ENCODE measurements at places on chromosomes 6 and 20. TPM values are rescaled to one million over a fixed set of nuclear protein-coding genes. Genes with fewer than 3 reads are reported as not detected.

- no peak for DNase-seq
Measured at GRCh38 chr6:23535101-23535500, 590.9 kb upstream of the NRSN1 start.

DNA sequence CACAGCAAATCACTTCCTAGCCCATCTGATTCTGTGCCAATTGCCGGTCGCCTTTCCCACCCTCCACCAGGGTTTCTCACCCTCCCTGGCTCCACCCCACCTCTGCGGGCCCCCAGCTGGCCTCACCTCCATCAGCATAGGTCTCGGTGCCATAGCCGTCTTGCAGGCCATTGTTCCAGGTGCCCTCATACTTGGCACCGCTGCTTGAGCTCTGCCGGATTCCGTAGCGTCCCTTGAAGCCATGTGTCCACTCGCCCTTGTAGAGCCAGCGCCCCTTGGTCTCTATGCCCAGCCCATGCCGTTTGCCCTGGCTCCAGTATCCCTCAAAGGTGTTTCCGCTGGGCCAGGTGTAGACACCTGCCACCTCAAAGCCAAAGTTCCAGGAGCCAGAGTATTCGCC lies 787 bp downstream of the JPH2 start:
- no peak for DNase-seq

DNA sequence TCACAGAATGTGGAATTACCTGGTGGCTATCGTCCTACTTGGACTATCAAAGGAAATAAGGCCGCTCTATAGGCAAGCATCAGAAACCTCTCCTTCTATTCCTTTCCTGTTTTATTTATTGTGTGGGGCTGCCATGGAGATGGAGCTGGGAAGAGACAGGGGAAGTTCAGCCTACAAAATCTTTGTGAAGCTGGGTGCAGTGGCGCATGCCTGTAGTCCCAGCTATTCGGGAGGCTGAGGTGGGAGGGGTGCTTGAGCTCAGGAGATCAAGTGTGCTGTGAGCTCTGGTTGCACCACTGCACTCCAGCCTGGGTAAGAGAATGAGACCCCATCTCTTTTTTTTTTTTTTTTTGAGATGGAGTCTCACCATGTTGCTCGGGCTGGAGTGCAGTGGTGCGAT lies 60.3 kb downstream of the KCNB1 start:
- no peak for DNase-seq

DNA sequence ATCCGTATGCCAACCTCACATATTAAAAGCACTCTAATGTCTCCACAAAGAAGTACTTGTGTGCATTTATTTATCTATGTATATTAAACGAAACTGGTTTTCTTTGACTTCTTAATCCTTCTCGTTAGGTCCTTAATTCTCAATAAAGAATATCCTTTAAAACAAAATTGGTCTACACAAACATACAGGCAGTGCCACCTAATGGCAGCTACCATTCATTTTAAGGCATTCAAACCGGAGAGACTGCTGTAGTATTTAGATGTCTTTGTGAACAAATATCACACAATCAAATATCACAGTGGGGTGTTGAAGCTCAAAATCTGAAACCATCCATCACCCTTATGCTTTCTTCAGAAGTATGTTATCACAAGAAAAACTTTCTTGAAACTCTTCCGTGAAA lies 96.6 kb upstream of the IRAK1BP1 start:
- no peak for DNase-seq

DNA sequence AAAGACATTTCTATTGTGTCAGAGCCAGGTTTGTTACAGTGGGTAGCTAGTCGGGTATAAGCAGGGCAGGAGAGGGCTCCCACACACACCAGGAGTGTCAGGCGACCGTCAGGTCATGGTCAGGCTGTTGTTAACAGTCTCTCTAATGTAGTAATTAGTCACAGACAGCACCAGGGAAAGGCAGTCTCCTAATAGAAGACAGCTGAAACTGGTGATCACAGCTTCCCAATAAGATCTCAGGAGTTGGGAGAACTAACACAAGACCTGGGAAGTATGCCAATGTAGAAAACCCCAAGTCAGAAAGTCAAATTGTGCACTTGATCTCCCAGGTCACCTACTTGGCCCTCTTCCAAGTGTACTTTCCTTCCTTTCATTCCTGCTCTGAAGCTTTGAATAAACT lies 53.0 kb upstream of the GPR6 start:
- no peak for DNase-seq

DNA sequence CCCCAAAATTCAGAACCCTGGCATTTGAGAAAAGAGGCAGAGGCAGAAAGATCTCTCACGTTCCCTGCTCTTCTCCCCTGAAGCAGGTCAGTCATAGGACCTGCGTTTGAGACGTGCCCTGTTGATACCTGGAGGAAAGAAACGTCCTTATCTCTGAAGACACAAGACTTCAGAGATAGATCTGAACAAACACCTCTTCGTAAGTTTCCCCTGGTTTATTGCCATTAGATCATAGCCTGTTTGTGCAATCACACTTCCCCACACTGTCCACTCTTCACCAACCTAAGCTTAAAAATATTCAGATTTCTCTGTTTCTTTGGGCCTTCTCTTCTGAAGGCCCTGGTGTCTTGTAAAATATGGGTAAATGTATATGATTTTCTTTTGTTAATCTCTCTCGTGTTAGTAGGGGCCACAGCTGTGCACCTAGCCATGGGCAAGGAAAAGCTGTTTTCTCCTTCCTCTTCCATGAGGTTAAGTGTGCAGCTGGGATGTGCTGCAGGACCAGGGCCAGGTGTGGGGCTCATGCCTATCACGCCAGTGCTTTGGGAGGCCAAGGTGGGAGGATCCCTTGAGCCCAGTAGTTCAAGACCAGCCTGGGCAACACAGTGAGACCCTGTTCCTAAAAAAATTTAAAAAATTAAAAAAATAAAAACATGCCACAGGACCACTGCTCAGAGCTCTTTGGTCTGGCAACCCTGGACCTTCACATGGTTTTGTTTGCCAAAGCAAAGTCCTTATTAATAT lies 4.7 kb upstream of the SLC22A2 start:
- DNase-seq, result no peak

DNA sequence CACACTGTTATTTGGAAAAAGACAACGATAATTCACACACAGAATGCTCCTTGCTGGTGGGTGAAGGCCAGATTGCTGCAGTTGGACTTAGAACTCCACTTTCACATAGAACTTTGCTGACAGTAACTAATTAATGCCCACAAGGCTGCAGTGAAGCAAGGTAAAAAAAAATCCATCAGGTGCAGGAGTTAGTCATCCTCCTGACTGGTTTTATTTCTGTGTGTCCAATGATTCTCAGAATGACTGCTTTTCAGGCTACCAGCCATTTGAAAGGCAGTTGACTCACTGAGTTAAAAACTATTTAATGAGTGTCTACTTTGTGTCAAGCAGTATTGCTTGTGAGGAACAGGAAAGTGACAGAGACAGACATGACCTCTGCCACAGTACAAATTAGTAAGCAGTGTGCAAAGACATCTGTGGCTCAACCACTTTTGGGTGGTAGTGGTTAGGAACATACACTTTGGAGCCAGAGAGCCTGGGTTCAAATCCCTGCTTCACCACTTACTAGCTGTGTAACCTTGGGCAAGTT lies 41.9 kb downstream of the ELOVL5 start:
- no peak for DNase-seq

GRCh38 chr6:112114577-112115223 lies 27.3 kb downstream of the FAM229B start:
- no peak for DNase-seq

GRCh38 chr6:108142240-108142639 lies 23.6 kb upstream of the NR2E1 start:
- no peak for DNase-seq

GRCh38 chr20:18614244-18614643 lies 26.4 kb downstream of the DTD1 start:
- no peak for DNase-seq

DNA sequence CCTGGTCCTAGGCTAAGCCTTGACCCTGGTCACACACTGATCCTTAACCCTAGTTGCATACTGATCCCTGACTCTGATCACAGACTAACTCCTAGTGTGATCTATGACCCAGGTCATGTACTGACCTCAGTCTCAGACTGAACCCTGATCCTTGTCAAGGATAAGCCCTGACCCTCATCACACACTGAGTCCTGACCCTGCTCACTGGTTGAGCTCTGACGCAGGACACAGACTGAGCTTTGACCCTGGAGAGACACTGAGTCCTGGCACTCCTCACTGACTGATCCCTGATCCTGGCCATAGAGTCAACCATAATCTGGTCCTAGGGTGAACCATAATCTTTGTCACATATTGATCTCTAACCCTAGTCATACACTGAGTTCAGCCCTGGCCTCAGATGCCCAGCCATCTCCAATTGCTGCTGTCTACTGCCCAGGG lies 37.9 kb downstream of the KCNB1 start:
- no peak for DNase-seq

GRCh38 chr6:76043690-76044089 lies 28.8 kb downstream of the IMPG1 start:
- DNase-seq, result no peak

GRCh38 chr20:23369072-23369823 lies 7.3 kb downstream of the GZF1 start:
- DNase-seq, result no peak

- DNase-seq, result no peak
Measured at GRCh38 chr6:14573267-14573666, 455.7 kb downstream of the CD83 start.

MTFR2 gene
- total RNA-seq, result 14.9 TPM

NUDT3 gene
- total RNA-seq, result 9.2 TPM

All from natural killer cell treated with Interleukin-12 subunit alpha and Interleukin-12 subunit beta and Interleukin-15 and Interleukin-18, amount 100 ng/mL, for 72 hours (primary cell).